ENCODE measurements at places on chromosomes 6 and 20.
A peak's percentile ranks its signal among the peaks of the same experiment; 100 is the strongest.

GRCh38 chr6:42182101-42182500 lies 8.9 kb downstream of the GUCA1A start:
- no peak for DNase-seq

DNA sequence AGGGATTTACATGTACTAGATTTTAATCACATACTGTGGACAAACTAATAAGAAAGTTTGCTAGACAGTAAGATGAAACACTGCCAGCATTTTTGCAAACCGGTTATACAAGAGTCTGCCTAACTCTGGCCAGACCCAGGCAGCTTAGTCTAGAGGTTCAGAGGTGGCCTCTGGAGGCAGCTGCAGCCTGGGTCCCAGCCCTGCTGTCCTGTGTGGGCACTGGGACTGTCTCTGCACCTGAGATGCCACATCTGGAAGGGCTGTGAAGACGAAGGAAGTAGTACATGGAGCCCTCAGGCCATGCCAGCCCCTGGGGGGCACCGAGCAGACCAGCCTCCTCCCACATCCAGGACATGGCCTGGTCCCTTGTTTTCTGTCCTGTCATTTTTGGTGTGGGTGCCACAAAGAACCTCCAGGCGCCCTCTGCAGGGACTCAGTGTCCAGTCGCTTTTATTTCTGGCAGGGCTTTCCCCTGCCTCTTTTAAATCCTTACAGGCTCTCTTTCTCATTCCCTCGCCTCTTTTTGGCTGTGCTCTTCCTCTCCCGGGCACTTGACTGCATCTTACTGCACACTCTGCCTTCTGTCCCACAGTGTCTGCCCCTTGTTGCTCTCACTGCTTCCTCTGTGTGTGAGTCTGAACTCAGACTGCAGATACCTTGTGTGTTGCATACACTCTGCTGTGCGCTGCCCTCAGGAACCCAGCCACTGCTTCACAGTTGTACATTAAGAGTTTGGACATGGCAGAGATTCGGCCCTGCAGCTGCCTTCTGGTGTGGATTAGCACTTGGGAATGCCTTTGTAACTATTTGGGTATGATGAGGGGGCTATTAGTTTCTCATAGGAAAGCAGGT lies 216.7 kb downstream of the ZDHHC14 start:
- peak; percentile 55 for DNase-seq

GRCh38 chr6:79048611-79049010 lies 29.4 kb downstream of the PHIP start:
- DNase-seq = no peak

DNA sequence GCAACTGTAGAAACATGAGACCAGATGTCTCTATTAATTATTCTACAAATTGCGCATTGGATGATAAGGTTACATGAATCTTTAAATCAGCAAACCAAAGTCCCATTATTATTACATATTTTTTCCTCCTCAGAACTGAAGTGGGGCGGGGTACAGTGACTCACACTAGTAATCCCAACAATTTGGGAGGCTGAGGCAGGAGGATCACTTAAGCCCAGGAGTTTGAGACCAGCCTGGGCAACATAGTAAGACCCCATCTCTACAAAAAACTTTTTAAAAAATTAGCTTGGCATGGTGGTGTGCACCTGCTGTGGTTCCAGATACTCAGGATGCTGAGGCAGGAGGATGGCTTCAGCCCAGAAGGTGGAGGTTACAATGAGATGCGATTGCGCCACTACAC lies 29.0 kb downstream of the HFE start:
- no peak for DNase-seq

DNA sequence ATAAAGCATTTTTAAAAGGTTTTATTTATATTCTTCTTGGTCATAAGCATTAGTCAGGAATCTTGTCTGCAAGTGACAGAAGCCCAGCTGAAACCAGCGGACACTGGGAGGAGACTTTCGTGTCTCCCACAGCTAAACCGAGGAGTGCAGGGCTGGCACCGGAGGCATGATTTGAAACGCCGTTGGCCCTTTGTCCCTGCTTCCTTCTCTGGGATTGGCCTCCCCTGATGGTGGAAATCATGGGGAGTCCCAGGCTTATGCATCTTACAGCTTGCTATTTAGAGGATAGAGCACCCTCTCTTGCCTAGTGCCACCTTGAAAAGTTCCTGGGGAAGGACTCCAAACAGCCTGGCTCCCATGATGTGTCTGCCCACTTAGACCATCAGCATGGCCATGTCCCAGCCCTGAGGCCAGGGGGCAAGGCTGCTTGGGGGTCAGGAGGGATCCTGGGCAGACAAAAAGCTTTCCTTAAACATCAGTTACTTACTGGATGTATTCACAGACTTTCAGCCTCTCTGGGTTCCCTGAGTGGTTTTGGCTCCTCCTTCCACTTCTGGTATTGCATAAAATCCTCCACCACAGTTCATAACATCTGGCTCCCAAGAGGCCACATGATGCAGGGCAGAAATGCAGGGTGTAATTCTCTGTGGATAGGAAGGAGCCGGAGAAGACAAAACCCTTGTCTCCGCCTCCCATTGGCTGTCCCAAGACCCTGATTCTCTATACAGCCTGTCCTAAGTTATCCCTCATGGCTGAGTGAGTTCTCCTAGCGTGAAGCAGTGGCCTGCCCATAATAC lies 49.3 kb upstream of the INSM1 start:
- DNase-seq = no peak

- no peak for DNase-seq
Observed at GRCh38 chr6:138000941-138001340, 106.3 kb downstream of the PERP start.

DNA sequence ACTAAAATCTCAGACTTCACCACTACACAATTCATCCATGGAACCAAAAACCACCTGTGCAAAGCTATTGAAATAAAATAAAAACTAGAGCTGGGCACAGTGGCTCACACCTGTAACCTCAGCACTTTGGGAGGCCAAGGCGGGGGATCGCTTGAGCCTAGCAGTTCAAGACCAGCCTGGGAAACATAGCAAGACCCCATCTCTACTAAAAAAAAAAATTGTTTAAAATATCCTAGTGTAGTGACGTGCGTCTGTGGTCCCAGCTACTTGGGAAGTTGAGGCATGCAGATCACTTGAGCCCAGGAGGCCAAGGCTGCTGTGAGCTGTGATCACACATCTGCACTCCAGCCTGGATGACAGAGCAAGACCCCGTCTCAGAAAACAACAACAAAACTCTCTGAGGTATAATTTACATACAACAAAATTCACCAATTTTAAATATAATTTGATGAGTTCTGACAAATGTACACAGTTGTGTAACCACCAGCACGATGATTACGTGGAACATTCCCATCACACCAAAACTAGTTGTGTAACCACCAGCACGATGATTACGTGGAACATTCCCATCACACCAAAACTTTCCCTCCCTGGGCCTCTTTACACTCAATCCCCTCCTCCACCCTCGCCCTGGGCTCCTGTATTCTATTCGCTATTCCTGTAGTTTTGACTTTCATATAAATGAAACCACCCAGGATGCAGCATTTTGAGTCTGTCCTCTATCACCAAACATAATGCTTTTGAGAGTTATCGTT lies 107.5 kb downstream of the TAF4 start:
- no peak for DNase-seq

GRCh38 chr20:49701241-49701790 lies 12.4 kb downstream of the B4GALT5 start:
- peak; percentile 44 for DNase-seq

DNA sequence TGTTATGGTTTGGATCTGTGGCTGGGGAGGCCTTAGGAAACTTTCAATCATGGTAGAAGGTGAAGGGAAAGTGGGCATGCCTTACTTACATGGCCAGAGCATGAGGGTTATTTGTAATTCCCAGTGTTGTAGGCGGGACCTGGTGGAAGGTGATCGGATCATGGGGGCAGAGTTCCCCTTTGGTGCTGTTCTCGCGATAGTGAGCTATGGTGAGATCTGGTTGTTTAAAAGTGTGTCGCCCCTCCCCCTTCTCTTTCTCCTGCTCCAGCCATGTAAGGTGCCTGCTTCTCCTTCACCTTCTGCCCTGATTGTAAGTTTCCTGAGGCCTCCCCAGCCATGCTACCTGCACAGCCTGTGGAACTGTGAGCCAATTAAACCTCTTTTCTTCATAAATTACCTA lies 145.8 kb downstream of the TFAP2C start:
- no peak for DNase-seq

- DNase-seq = no peak
Observed at GRCh38 chr6:121479486-121480098, 44.1 kb downstream of the GJA1 start.

DNA sequence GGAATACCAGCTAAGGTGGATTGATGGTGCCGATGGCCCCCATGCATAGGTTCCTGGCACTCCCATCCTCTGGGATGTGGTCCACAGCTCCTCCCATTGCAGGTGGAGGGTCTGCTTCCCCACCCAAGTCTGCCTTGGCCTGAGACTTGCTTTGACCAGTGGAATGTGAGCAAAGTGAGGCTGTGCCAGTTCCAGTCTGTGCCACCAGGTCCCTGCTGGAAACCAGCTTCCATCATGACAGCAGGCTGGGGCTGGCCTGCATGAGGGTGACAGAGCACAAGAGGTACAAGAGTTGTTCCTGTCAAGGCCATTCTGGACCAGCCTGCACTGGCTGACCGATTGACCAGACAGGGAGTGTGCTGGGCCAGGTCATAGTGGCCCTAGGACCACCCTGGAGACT lies 27.0 kb upstream of the CCR6 start:
- DNase-seq = no peak

DNA sequence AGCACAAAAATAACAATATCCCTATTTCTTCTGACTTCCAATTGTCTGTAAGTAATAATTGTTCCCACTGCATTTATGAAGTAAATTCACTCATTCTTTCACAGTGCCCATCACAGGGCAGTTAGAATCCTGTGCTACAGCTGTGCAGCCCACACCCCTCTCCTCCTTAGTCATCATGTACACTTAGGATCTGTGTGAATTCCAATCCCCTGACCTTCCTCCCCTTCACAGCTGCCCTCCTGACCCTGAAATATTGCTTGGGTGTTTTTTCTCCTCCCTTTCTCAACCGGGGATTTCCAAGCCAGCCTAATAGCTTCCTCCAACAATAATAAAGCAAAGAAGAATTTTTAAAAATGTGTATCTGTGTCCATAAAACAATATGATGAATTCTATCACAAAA lies 91.5 kb upstream of the BEND6 start:
- no peak for DNase-seq

DNA sequence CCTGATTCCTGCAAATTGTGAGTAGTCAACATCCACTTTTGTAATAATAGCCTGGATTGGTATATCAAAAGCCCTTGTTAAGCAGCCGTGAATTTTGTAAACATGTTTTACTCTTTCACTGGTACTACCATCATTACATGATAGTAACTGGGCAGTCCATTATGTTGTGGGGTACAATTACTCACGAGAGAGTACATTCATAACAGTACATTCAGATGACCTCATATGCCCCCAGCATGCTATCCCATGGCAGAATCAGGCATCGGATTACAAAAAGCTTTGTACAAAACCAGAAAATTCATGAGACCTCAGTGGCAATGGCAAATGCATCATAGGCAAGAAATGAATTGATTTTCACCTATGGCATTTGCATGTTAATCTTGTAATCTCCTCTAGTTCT lies 166.2 kb downstream of the EPM2A start:
- DNase-seq = no peak

DNA sequence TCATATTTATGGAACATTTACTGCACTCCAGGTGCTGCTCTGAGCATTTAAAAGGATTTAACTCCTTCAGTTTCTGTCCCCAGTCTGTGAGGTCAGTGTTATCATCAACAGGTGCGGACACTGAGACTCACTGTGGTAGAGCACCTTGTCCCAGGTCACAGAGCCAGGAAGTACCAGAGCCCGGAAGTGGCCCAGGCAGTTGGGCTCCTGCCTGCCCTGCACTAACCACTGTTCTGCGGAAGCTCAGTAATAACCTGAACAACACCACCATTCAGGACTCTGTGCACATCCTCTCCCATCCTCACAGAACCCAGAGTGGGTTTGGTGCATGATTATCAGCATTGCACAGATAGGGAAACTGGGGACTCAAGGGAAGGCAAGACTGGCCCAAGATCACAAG lies 16.8 kb upstream of the SIRPG start:
- DNase-seq = peak; percentile 65

GRCh38 chr6:78594668-78595066 lies 272.7 kb upstream of the IRAK1BP1 start:
- DNase-seq = no peak

DNA sequence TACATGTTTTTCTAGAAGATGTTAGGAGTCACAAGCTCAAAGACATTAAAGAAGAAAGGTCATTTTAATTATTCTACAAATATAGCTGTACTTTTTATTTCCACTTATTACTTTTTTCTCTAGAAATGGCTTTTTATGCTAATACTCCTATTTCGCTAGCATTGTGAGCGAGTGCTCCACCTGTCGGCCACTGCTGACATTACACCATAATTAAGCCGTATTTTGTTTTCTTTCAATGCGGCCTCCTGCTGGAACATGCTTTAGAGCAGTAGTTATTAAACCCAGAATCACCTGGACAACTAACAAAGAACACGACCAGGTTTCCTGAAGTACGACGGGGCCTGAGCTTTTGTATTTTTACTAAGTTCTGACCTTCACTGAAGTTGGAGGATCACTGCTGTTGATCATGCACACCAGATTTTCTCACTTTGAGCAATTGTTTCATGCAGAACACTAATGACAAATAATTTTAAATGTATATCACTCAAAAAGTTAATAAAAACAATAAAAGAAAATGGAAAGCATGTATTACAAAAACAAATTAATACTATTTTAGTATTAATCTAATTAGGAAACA lies 74.1 kb upstream of the PAK5 start:
- peak; percentile 30 for DNase-seq

DNA sequence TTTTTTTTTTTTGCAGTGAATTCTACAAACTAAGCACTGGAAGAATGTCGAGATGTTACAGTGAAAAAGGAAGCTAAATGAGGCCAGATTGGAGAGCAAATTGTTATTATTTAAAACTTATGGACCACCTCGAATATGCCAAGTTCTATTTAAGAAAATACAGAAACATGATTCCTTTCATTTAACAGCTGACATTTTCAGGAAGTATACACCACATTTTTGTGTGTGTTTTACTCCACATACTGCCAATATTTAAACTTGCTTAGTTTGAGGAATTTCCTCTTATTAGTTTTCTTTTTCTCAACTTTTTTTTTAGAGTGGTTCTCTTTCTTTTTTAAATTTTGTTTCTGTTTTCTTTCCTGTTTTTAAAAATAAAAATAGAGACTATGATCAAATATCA lies 37.0 kb upstream of the GCLC start:
- no peak for DNase-seq
